ENCODE measurements at places on chromosomes 5 and 9.

GRCh38 chr9:5556101-5556705, 45.9 kb downstream of the PDCD1LG2 start:
- no peak for DNase-seq

- DNase-seq, result no peak
These were observed 8.5 kb downstream of the KDM3B start for GRCh38 chr5:138360941-138361452.

GRCh38 chr5:177601577-177602457, 1.9 kb downstream of the B4GALT7 start:
- no peak for DNase-seq

DNA sequence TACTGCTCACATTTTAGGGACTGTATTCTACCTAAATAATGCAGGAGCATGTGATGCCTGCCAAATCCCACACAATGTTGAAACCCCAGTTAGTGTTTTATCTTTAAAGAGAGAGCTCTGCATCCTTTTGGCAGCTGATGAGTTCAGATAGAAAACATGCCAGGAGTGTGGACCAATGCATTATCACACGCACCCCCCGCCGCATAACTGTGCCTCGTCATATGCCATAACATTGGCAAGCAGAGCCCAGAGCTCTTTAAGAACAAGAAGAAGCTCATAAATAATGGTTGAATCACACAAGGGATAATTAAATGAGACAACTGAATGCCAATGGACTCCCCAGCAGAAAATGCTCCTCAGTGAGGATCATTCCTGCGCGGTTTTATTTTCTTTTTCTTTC, 52.8 kb upstream of the RORB start:
- DNase-seq, result peak; percentile 44

DNA sequence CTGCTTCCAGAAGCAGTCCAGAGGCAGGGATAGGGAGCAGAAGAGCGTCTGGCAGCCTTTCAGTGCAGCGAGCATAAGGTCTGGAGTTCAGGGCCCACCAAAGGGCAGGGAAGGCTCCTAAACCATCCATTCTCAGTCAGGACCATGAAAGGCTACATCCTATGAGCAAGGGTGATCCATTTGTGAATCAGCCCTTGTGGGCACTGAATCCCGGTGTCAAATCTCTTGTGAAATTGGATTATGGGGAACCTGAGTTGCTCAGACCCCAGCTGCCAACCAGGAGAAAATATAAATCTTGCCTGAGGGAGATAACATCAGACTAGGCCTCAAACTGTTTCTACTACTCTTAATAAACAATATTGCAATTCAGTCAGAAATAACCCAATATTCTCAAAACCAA, 204.4 kb downstream of the SYK start:
- DNase-seq, result no peak

DNA sequence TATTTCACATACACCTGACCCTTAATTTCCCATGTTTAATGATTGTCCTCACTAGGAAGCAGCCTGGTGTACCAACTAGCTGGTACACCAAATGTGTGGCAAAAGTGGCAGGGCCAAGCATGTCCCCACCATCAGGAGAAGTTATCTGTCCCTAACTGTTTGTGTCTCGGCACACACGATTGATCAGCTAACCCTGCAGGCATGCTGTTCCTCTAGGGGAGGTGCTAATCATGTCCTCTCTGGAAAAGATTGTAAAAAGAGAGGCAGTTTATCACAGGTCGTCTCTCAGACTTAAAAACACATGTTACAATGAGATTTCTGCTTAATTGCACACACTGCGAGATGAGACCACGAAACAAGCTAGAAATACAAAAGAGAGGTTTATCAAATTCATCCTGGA, 342.7 kb downstream of the DIRAS2 start:
- DNase-seq, result no peak

DNA sequence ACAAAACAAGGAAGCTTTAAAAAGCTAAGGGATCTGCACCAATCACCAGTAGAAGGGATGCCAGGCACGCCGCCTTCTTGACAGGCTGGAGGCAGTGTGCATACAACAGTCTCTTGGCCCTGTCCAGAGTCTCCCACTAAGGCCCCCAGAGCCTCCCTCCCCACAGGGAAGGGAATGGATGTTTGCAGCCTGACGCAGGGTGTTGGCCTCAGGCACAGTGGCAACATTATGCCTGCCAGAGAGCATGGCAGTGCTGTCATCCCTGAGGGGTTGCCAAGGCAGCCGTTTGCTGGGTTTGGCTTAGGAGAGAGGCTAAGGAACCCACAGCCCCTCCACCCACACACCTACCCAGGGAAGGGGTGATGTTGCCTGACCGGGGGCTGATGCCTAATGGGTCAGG, 4.8 kb downstream of the HBEGF start:
- DNase-seq, result no peak

GRCh38 chr9:89597711-89598362, 7.0 kb upstream of the GADD45G start:
- DNase-seq, result peak; percentile 52

GRCh38 chr9:133552236-133552635, 17.7 kb downstream of the ADAMTSL2 start:
- no peak for DNase-seq

DNA sequence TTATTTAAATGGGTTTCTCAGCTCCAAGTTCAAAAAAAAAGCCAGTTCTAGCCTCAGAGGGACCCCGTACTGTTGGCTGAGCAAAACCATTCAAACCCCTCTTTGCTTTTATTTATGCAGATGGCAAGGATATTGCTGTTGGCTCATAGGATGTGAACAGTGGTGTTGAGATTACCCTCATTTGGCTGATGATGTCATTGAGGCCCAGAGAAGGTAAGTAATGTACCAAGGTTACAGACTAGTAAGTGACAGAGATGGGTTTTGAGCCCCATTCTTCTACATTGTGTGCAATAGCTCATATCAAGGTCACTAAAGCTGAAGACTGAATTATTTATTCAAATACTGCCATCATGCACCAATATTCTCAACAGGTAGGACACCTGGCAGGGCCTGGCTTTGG, 122.2 kb upstream of the PCA3 start:
- DNase-seq, result no peak

GRCh38 chr5:1159341-1159675, 42.1 kb upstream of the SLC6A19 start:
- DNase-seq, result no peak

DNA sequence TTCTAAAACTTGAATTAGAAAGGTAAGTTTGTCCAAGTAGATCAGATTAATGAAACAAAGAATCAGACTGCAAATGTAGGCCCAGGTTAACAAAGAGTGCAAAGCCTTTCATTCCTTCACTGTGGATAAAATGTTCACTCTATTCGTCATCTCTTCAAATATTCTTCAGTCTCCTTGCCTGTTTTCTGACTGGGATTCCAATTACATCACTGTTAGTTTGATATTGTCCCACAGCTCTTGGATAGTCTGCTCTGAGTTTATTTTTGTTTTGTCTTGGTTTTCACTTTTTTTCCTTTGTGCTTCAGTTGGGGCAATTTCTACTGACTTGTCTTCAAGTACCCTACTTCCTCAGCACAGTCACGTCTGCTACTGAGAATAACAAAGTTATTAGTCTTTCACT, 38.5 kb upstream of the GZMA start:
- DNase-seq, result peak; percentile 46

GRCh38 chr5:155746367-155747038, 580.5 kb upstream of the SGCD start:
- DNase-seq, result peak; percentile 21

DNA sequence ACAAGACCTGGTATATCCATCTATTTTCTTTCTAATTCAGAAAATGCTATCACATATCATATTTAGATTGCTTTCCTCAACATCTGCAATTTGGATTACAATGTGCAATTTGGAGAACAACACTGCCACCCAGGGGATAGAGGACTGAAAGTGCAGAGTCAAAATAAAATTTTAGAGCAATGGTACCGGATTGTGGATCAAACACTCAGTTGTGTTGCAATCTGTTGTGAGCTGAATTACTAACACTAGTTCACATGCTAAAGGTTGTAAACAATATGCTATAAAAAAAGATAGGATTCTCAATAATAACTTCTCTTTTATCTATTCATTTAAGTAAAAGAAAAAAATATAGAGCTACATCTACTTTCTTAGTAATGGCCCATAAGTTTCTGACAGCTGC, 11.9 kb upstream of the SRFBP1 start:
- DNase-seq, result peak; percentile 52

DNA sequence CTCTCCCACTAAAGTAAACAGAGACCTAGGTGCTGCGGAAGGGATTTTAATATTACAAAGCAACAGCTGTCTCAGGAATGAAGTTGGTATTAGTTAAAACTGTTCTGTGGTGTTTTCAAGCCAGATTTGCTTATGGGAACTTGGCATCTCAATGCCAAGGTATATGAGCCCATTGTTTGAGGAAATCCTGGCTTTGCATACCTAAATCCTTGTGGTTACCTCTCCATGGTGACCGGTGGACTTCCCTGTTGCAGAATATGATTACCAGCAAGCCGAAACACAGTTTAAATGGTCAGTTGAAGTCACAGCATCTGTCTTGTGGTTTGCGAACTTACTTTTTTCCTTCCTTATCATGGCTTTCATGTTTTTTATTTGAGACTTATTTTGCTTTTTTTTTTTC, 62.3 kb upstream of the TXNDC8 start:
- no peak for DNase-seq

DNA sequence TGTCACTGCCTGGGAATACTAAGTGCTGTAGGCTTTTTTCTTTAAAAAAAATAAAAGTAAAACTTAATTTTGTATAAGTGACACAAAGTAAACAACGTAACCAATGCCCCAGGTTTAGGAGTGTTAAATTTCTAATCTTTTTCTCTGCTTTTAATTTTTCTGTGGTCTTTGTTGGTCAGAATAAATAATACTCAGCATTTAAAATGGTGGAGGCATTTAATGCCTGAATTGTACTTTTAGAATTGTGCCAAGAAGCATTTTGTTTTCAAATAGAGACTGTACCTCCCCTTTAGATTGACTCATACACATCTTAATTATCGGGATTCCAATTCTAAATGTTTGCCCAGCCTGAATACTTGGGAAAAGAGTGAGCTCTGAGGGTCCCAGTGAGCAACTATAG, 1.6 kb downstream of the DMXL1 start:
- DNase-seq, result no peak

- no peak for DNase-seq
These were observed 76.2 kb downstream of the TSPAN17 start for GRCh38 chr5:176723440-176723839.

- no peak for DNase-seq
These were observed 686 bp downstream of the BRD9 start for GRCh38 chr5:891837-892393.

GRCh38 chr5:84118551-84118950, 266.1 kb downstream of the EDIL3 start:
- DNase-seq, result no peak

GRCh38 chr9:2610985-2611384, 10.6 kb upstream of the VLDLR start:
- peak; percentile 33 for DNase-seq

- DNase-seq, result no peak
These were observed 116.6 kb upstream of the VCAN start for GRCh38 chr5:83354958-83355357.

DNA sequence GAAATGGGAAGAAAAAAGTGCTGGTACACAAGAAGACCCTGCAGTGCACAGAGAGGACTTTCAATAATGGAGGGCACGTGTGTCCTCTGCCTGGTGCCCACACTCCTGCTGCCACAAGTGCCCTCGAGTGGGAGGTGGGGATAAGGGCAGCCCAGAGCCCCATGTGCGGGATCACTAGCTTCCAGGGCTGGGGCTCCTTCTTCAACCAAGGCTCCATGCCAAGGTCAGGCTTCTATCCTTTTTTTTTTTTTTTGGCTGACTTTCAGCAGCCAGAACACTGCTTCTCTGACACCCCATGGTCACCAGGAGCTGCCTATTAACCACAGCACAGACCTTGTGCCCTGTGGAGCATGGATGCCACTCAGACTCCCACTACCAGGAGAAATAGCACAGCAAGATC, 7.5 kb downstream of the ACSL6 start:
- no peak for DNase-seq

DNA sequence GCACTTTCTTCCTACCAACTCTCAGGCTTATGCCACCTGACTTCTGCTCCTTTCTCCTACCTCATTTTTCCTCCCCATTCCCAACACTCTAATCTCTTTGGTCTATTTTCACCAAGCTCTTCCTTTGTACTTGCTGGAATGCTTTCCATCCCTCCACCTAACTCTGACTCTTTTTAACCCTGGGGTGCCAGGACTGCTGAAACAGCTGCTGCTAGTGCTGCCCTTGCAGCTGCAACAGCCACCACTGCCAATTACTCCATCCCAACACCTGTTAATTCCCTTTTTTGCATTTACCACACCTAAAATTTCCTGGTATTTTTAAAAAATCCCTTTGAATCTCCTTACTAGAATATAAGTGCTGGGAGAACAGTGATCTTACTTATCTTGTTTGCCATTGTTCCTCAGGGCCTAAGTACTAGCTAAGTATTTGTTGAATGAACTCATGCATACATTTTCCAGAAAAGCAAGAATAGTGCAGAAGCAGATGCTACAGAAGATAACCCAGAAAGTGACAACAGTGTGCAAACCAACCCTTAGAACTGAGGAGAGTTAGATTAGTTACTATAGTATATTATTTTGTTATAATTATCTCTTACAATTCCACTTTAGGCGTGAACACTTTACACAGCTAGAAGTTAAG, 11.5 kb downstream of the NADK2 start:
- no peak for DNase-seq

DNA sequence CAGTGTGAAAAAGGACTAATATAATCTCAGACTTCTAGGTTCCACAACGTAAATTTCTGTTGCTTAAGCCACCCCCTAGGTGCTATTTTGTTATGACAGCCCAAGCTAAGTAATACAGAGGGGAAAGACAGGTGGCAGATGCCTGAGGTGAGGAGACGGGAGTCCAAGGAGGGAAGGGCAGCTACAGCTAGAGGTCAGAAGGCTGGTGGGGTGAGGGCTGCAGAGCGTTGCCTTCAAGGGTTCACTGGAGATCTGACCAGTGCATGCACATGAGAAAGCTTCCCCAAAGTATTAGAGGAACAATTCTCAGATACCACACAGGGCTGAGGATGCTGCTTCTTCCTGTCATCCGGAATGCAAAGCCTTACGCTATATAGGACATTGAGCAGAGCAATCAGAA, 104.7 kb upstream of the IRX4 start:
- no peak for DNase-seq

DNA sequence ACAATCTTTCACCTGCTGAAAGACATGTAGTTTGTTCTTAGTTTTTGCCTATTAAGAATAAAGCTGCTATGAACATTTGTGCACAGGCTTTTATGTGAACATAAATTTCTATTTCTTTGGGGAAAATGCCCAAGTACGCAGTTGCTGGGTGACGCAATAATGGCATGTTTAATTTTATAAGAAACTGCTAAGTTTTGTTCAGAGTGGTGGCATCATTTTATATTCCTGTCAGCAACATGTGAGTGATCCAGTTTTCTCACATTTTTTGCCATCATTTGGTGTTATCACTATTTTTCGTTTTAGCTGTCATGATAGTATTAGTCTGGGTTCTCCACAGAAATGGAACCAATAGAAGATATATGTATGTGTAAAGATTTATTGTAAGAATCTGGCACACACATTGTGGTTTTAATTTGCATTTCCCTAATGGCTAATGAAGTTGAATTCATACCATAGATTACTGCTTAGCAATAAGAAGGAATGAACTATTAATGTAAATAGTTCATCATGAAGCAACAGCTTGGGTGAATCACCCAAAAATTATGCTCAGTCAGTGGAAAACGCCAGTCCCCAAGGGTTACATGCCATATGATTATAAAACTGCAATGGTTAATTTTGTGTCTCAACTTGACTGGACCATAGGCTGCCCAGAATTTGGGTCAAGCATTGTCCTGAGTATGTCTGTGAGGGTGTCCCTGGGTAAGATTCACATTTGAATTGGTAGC, 358.6 kb downstream of the MSX2 start:
- DNase-seq, result peak; percentile 36

All from fibroblast of skin of right biceps (primary cell).